ENCODE measurements at places on chromosomes 12 and 14.

GRCh38 chr14:102768223-102769048, 8.8 kb upstream of the TRAF3 start:
- DNase-seq: peak; percentile 59

- no peak for DNase-seq
Measured at GRCh38 chr12:120468821-120469449, 613 bp downstream of the SRSF9 start.

DNA sequence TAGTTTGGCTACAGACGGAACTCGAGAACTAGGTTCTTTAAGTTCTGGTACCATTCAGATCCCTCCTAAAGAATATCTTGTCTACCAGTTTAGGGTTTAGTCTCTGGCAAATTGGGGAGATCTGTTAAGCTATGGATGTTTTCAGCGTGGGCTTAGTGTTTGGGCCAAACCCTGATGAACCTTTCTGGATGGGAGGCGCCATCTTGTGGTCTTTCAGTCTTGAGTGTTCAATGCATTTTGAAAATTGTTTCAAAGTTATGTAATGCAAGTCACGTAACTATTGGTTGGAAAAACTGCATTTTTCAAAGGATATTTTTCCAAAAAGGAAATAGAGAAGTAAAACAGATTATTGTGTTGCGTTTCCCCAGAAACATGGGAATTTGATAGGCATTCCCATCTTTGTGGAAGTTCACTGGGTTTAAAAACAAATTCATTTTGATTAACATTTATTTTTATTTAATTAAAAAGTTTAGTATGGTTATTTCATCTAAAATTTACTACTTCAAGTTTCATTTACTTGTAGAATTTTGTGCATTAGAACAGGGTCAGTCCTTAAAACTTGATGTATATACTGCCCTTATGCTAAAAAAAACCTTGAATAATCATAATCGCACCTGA, 169.0 kb downstream of the PRIMA1 start:
- peak; percentile 87 for DNase-seq

GRCh38 chr14:100719976-100720520, 6.6 kb upstream of the DLK1 start:
- DNase-seq: no peak

GRCh38 chr12:129423041-129423580, 480.7 kb downstream of the TMEM132D start:
- no peak for DNase-seq

GRCh38 chr14:64637735-64638473, 66.3 kb upstream of the PLEKHG3 start:
- no peak for DNase-seq

DNA sequence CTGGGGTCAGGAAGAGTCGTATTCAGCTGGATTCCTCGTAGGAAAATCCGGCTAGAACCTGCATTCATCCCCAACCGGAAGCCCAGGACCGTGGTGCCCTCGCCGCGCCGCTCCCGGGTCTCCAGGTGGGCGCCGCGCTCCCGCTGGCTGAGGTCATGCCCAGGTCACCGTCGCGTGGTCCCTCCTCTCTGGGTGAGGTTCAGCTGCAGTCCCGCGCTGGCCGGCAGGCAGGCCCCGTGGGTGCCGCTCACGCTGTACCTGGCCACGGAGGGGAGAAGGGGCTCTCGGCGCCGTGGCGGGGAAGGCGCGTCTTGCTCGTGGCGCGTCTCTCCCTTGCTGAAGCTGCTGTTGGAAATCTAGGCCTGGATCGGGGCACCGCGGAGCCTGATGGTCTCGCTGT, 44.5 kb downstream of the LRTM2 start:
- DNase-seq: no peak

- DNase-seq: no peak
Measured at GRCh38 chr12:115149279-115149678, 465.3 kb upstream of the TBX3 start.

- DNase-seq: no peak
Measured at GRCh38 chr12:41327096-41327895, 139.2 kb downstream of the PDZRN4 start.

DNA sequence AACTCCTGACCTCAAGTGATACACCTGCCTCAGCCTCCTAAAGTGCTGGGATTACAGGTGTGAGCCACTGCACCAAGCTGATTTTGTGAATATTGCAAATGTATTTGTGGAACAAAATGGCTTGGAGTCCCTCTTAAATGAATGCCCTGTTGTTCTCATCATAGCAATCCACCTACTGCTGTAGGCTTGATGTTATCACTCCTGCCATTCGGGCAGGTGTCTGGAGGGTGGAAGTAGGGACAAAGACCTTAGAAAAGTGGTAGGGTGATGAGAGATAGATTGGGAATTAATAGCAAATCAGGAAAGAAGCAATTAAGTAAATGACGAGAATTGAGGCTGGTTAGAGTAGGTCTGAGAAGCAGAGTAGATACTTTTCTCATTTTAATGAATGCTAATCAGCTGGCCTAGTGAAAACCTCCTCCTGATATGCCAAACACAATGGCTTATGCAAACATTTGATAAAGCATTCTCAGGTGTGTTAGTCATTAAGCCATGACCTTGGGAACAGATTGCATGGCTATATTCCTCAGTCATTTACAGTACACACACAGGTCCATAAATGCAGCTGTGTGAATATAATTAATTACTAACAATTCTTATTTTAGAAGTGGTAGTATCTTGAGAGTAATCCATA, 60.5 kb upstream of the USP44 start:
- no peak for DNase-seq

DNA sequence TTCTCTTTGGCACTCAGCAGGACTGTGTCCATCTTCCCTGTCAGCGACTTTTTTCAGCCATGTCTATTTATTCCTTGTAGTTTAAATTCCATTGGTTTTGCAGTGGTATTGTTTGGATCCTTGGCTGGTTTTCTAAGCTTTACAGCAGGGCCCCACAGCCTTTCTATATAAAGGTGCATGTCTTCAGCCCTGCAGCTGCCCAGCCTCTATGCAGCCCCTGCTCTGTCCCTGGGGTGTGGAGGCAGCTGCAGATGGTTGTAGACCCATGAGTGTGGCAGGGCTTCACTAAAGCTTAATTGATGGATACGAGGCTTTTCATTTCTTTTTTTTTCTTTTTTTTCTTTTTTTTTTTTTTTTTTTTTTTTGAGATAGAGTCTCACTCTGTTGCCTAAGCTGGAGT, 29.7 kb downstream of the SFSWAP start:
- no peak for DNase-seq

All from posterior cingulate gyrus (tissue), 11 donors.